ENCODE measurements at places on chromosomes 4 and X.

- no peak for DNase-seq
Observed at GRCh38 chr4:26050671-26051070, 136.7 kb downstream of the SMIM20 start.

DNA sequence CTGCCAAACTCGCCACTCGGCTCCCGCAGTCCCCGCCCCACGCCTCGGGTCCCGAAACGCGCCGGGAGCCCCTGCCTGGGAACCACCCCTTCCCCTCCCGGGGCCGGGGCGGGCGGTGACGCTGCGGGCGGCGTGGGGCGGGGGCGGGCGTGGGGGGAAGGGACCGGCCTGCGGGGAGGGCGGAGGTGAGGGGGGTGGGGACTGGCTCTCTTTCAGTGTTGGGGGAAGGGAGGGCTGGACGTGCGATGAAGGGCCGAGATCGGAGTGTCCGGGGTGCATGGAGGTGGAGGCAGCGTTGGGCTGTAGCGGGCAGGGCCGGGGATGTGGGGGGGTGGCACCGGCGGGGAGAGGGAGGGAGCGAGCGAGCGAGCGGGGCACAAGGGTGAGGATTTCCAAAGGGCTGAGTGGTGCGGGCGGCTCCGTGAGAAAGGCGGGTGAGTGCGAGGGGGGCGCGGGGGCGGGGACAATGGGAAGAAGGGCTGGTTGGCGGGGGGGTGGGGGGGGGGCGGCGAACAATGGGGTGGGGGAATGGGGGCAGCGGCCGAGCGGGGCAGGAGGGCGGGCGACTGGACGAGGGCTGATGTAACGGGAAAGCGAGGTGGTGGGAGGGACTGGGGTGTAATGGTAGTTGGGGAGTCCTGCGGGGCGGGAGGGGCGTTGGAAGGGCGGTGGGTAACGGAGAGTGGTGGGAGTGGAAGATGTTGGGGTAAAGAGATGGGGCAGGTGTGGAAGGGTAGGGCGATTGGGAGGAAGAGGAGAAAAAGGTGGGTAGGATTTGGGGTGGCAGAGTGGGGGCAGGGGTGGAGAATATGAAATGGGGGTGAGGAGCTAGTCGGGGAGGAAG, 578 bp downstream of the DCUN1D4 start:
- no peak for DNase-seq

- no peak for DNase-seq
Observed at GRCh38 chr4:6474053-6474568, 1.7 kb upstream of the PPP2R2C start.

- no peak for DNase-seq
Observed at GRCh38 chr4:171516694-171517093, 296.5 kb upstream of the GALNTL6 start.

All from DMS153 (cell line).